PC-3 (cell line): ENCODE measurements at places on chromosomes 4 and X. TPM values are rescaled to one million over a fixed set of nuclear protein-coding genes. Genes with fewer than 3 reads are reported as not detected.

- H3K4me1 ChIP-seq: peaks cover 26% of the 10 kb centered on the region
- H3K27me3 ChIP-seq: no peaks in the 10 kb centered on the region
- peak overlapping the region; percentile 90 for H3K4me3 ChIP-seq
- no peaks in the 10 kb centered on the region for H3K36me3 ChIP-seq
These were observed 551 bp downstream of the NPNT start for GRCh38 chr4:105895583-105896460.

GRCh38 chrX:137747244-137748043 lies 181.5 kb downstream of the ZIC3 start:
- H3K4me1 ChIP-seq: no peaks in the 10 kb centered on the region
- H3K27ac ChIP-seq: no peak overlapping the region
- no peaks in the 10 kb centered on the region for H3K27me3 ChIP-seq
- no peak for DNase-seq

GRCh38 chrX:74924449-74925224 lies 615 bp downstream of the NEXMIF start:
- H3K4me3 ChIP-seq: peak overlapping the region; percentile 56
- H3K36me3 ChIP-seq: no peaks in the 10 kb centered on the region
- peaks cover 24% of the 10 kb centered on the region for H3K27me3 ChIP-seq
- DNase-seq: no peak
- no peak overlapping the region for H3K27ac ChIP-seq
- no peaks in the 10 kb centered on the region for H3K4me1 ChIP-seq

DNA sequence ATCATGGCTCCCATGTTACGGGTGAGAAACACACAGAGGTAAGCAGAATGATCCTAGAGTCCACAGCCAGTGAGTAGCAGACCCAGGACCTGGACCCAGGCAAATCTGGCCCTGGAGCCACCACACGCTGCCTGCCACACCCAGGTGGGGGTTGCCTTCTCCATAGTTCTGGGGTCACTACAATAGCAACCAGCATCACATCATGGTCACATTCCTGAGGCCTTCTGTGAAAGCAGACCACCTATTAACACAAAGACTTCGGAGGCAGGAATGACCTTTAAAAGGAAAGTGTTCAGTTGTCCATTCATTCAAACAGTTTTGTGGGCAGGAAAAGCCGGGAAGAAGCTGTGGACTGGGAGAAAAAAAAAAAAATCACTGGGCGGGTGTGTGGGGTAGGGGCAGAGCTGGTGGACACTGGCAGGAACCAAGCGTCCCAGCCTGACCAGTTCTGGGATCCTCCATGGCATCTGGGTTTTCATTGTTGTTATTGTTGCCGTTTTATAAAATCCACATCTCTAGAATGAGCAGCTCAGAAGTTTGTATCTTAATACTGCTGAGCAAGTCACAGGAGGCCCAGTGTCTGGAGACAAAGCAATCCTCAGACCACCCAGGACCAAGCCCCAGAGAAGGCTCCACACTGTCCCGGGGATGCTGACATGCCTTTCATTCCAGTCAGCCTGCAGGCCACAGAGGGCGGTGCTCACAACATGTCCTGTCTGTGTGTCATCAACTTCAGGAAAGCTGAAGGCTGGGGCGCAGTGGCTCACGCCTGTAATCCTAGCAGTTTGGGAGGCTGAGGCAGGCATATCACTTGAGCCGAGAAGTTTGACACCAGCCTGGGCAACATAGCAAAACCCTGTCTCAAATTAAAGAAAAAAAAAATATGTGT lies 67.0 kb downstream of the SEL1L3 start:
- no peaks in the 10 kb centered on the region for H3K27me3 ChIP-seq
- no peaks in the 10 kb centered on the region for H3K36me3 ChIP-seq
- no peak overlapping the region for H3K4me3 ChIP-seq
- peak; percentile 24 for DNase-seq
- H3K27ac ChIP-seq: no peak overlapping the region

GRCh38 chrX:78514852-78515251 lies 144.3 kb downstream of the RTL3 start:
- no peak overlapping the region for H3K4me3 ChIP-seq
- DNase-seq: peak; percentile 63
- peak overlapping the region; percentile 43 for H3K27ac ChIP-seq
- no peaks in the 10 kb centered on the region for H3K36me3 ChIP-seq
- peaks cover 33% of the 10 kb centered on the region for H3K4me1 ChIP-seq
- no peaks in the 10 kb centered on the region for H3K27me3 ChIP-seq

DNA sequence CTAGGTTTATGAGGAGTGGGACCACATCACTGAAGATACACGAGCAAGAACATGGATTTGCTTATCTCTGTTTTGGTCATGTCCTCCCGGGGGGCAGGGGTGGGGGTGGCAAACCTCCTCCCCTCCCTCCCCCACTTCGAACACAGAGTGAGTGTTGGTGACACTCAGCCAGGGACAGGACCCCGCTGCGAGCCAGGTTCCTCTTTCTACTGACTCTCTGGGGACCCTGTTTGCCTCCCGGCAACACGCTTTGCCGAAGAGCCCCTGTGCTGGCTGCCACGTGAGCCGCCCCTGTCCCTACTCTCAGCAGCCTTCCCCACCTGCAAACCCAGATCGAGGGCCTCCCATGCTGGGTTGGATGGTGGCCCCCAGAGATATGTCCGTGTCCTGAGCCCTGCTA lies 34.7 kb downstream of the P2RY8 start:
- no peak overlapping the region for H3K27ac ChIP-seq
- no peak for DNase-seq
- no peak overlapping the region for H3K4me3 ChIP-seq
- no peaks in the 10 kb centered on the region for H3K27me3 ChIP-seq
- H3K4me1 ChIP-seq: no peaks in the 10 kb centered on the region

- no peak overlapping the region for H3K4me3 ChIP-seq
- H3K36me3 ChIP-seq: no peaks in the 10 kb centered on the region
- no peak overlapping the region for H3K27ac ChIP-seq
- no peaks in the 10 kb centered on the region for H3K27me3 ChIP-seq
- H3K4me1 ChIP-seq: no peaks in the 10 kb centered on the region
These were observed 103.5 kb downstream of the RPA4 start for GRCh38 chrX:96987228-96987627.

DNA sequence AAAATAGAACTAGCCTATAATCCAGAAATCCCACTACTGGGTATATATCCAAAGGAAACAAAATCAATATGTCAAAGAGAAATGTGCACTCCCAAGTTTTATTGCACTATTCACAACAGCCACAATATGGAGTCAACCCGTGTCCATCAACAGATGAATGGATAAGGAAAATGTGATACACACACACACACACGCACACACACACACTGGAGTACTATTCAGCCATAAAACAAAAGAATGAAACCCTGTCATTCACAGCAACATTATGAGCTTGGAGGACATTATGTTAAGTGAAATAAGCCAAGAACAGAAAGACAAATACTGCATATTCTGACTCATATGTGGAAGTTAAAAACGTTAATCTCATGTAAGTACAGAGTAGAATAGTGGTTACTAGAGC lies 5.8 kb upstream of the FHL1 start:
- peaks cover 5% of the 10 kb centered on the region; the same call in 1 of the 2 replicates for H3K4me1 ChIP-seq
- H3K36me3 ChIP-seq: no peaks in the 10 kb centered on the region
- peak; percentile 2 for DNase-seq
- no peak overlapping the region for H3K27ac ChIP-seq
- no peaks in the 10 kb centered on the region for H3K27me3 ChIP-seq

DNA sequence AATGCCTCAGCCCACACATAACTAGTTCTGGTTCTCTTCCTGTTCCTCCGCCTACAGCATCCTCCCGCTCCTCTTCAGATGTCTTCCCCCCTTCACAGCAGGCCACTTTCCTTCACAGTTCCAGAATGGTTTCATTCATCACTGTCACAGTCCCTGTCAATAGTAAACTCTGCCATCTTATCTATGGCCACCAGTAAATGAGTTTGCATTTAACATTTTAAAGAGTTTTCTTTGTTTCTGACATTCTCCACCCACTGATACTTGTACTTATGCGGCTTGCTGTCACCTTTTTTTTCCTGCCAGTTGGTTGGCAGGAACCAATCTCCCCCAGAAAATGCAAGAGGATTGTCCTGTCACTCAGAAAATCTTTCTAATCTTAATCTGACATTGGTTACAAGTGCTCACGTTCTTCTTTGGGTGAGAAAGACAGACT lies 114.1 kb downstream of the GLUD2 start:
- H3K4me1 ChIP-seq: no peaks in the 10 kb centered on the region
- H3K27ac ChIP-seq: no peak overlapping the region
- no peak for DNase-seq
- no peak overlapping the region for H3K4me3 ChIP-seq

DNA sequence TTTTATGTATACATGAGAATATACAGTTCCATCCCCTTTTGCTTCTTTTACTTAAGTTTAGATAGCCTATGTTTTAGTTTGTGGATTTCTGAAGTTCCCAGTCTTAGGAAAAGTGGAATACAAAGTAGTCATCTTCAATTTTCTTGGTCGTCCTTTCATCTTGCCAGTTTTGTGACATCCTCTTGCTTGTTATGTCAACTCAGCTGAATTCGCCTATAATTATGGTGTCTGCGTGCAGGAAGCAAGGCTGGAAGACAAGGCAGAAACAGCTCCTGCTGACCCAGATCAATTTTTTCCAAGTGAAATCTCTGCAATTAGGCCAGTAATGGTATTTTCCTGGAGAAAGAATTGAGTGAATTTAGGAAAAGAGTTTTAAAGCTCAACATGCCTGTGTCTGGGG lies 28.1 kb upstream of the NYX start:
- H3K4me3 ChIP-seq: no peak overlapping the region
- H3K27ac ChIP-seq: no peak overlapping the region
- no peaks in the 10 kb centered on the region for H3K36me3 ChIP-seq
- no peaks in the 10 kb centered on the region for H3K27me3 ChIP-seq
- H3K4me1 ChIP-seq: no peaks in the 10 kb centered on the region

DNA sequence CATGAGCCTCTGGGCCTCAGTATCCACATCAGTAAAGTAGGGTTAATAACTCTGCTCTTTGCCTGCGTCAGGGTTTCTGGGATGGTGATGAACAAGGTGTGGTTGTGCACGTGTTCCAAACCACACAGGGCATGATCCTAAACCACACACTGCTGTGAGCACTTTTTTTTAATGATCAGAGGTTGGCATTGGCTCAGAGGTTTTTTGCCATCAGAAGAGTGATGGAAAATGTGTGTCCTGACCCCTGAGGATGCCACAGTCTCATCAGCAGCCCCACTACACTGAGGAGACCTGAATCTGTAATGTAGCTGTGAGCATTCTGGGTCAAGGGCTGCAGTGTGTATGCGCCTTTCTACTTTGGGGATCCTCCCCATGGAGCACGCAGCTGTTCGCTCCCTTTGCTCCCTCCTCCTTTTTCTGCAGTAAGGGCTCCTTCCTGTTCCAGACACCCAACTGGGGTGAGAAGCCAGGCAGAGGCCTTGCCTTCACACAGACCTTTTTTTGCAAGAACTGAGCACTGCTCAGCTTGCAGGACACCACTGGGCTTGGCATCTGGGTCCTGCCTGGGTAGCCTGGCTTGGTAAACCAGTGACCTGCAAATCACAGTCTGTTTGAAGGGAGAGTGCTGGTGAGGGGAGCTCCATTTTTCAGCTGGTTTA lies 87.5 kb downstream of the MAMLD1 start:
- no peak overlapping the region for H3K27ac ChIP-seq
- no peaks in the 10 kb centered on the region for H3K27me3 ChIP-seq
- H3K4me3 ChIP-seq: no peak overlapping the region
- DNase-seq: no peak

DNA sequence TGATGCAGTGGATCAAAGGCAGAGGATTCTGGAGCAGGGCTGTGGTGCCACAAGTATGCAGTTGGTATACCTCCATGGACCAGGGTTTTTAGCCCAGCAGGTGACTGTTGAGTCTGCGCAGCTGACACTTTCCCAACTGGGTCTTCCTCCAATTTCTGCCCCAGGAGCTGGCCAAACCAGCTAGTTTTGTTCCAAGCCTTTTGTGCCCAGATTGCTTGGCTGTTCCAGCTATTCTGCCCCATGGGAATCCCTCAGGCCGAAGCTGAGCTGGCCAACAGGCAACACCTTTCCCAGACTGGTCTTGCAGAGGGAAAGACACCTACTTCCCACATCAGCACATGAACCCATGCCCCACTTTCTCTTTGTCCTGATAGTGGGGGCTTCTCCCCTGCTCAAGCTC lies 22.8 kb upstream of the ANKRD17 start:
- H3K27me3 ChIP-seq: no peaks in the 10 kb centered on the region
- DNase-seq: no peak

- H3K36me3 ChIP-seq: no peaks in the 10 kb centered on the region
- H3K27ac ChIP-seq: no peak overlapping the region
- H3K27me3 ChIP-seq: no peaks in the 10 kb centered on the region
- no peaks in the 10 kb centered on the region for H3K4me1 ChIP-seq
These were observed 154.2 kb downstream of the RAB28 start for GRCh38 chr4:13329963-13330362.

DNA sequence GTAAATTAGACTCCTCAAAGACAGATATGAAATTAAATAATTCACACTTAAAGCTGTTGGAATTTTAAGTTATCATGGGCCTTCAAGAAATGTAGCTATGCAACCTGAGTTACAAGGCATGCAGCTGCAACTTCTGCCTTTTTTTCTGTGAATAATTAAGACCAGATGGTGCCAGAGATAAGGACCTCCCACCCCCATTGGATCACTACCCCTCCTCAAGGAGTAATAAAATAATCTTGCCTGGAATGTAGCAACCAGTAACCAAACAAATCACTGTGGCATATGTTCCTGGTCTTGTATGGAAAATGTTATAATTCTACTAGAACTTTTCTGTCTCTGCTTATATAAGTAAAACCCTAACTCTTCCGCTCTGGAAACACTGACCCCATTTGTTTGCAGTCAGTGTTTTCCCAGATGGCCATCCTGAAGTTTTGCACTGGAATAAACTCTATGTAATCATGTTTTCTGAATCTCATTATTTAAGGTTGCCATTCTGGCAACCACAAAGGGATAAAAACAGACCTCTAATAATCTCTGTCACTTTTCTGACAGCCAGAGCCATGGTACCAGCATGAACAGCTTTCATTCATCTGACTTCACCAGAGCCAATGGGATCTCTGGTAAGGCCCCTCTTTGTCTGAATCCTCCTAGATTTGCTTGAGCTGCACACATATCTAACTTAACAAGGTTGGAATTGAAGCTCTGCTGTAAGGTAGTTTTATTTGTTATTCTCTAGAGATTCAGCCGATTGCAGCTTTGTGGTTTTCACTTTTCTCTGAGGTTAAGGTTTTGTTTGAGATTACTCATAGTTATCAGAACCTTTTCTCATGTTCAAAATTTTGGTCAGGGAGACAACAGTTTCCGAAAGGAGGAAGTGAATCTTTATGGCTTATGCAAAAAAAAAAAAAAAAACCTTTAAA lies 274.6 kb downstream of the NAF1 start:
- DNase-seq: peak; percentile 40
- H3K36me3 ChIP-seq: no peaks in the 10 kb centered on the region

DNA sequence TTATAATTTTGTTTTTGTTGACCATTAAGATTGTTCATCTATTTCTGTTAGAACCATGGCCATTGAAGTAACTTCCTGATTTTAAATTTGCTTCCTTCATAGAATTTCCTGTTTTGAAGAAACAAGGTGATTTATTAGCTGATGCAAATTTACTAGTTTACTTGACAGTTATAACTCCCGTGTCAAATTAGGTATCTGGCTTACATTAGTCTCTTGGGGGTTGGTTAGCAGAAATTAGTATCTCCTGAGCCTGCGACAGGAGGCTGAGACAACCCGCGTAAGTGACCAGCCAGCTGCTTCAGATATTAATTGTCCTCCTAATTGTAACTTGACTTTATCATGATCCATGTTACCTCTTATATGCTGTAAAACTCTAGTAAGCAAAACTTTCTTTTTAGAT lies 154.3 kb downstream of the CFAP299 start:
- no peak for DNase-seq
- no peak overlapping the region for H3K27ac ChIP-seq
- H3K36me3 ChIP-seq: no peaks in the 10 kb centered on the region

The HCCS gene
- total RNA-seq: 44.9 and 54.4 TPM in 2 replicates

The CD38 gene
- not detected in 2 replicates for total RNA-seq

The PAGE1 gene
- total RNA-seq: 1.7 and 4.5 TPM in 2 replicates

The CSAG3 gene
- total RNA-seq: not detected in 2 replicates

The GABRG1 gene
- total RNA-seq: not detected in 2 replicates
